Progenitor cell of endocrine pancreas (in vitro differentiated cells): ENCODE measurements at places on chromosomes 6 and 20. TPM values are rescaled to one million over a fixed set of nuclear protein-coding genes. Genes with fewer than 3 reads are reported as not detected.
A peak's percentile ranks its signal among the peaks of the same experiment; 100 is the strongest.

The HLA-C gene
- total RNA-seq: 137 and 141 TPM in 2 replicates

DNA sequence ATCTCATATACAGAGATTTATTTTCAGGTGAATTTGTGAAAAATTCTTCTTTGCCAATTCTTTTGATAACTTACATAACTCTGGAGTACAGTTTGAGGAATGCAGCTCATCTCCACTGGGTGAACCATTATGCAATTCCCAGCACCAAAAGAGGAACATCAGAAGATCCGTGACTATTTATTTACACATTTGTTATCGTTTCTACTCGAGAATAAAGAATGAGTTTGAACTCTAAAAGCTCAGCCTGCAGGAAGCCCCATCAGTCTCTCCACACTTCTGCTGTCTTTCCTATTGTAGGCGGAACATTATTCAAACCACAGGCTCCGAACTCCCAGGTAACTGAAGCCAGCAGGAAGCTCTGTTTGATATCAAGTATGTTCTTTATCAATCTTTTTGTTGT, 95.9 kb upstream of the IFNGR1 start:
- H3K36me3 ChIP-seq: no peaks in the 10 kb centered on the region
- peaks cover 4% of the 10 kb centered on the region for H3K4me1 ChIP-seq
- H3K27me3 ChIP-seq: peaks cover 11% of the 10 kb centered on the region
- DNase-seq: no peak

GRCh38 chr20:24910461-24910860, 38.6 kb upstream of the CST7 start:
- no peaks in the 10 kb centered on the region for H3K36me3 ChIP-seq

DNA sequence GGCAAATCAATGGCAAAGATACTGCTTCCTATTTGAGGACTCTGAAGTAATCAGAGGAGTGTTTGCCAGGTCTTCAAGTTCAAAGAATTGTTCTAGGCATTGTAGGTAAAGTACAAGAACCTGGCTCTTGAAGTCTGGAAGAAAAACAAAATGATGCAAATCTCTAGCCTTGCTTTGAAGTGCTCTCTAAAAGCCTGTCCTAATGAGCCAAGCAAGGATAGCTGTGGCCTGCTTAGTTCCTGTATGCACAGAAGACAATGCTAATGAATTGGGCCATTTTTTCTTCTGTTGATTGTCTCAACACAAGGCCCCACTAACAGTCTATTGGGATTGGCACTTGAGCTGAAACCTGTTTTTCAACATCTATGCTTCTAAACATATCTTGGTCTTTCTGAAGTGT, 165.0 kb upstream of the POU3F2 start:
- H3K36me3 ChIP-seq: no peaks in the 10 kb centered on the region
- DNase-seq: no peak
- H3K4me1 ChIP-seq: peaks cover 10% of the 10 kb centered on the region

- H3K4me1 ChIP-seq: no peaks in the 10 kb centered on the region
- DNase-seq: no peak
- H3K36me3 ChIP-seq: no peaks in the 10 kb centered on the region
- no peak overlapping the region for H3K4me3 ChIP-seq
- H3K27me3 ChIP-seq: no peaks in the 10 kb centered on the region
These were observed 34.6 kb downstream of the CYP24A1 start for GRCh38 chr20:54139188-54139587.

The MAPK13 gene
- 41.2 and 42.9 TPM in 2 replicates for total RNA-seq

DNA sequence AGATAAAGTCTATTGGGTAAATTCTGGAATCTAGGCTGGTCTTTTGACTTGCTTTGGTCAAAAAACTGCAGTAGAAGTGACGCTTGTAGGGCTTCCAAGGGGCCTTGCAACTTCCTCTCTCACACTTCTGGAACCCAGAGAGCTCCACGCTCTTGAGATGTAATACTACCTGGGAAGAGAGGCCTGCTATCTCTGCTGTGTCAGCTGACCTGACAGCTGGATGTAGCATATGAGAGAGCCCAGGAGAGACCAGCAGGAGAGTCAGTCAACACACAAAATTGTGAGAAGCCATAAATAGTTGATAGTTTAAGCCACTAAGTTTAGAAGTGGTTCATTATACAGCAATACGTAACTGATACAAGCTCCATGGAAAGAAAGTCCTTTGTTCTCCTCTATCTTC, 7.8 kb upstream of the RSPO3 start:
- no peak overlapping the region for H3K4me3 ChIP-seq
- no peaks in the 10 kb centered on the region for H3K36me3 ChIP-seq
- H3K27me3 ChIP-seq: peaks cover 68% of the 10 kb centered on the region

- no peak for DNase-seq
- H3K36me3 ChIP-seq: peaks cover 29% of the 10 kb centered on the region
- H3K4me1 ChIP-seq: peaks cover 5% of the 10 kb centered on the region
- H3K27ac ChIP-seq: peak overlapping the region; percentile 52
- no peak overlapping the region for H3K4me3 ChIP-seq
These were observed 7.6 kb downstream of the CD24 start for GRCh38 chr6:106966671-106967640.

DNA sequence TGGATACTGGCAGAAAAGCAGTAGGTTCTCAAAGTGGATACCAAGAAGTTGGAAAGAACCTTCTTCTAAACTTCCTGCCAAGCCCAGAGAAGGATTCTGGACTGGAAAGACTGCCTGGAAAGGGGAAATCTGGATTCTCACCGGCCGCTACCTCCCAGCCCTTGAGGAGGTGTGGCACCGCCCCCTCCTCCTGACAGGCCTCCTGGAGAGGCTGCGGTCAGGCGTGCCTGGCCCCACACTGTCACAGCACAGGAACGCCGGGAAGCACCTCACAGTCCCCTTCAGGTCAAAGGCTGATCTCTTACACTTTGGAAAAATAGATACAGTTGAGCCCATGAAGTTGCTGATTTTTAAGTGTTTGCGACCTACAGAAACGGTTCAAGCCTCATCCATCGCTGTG, 16.3 kb upstream of the PDE10A start:
- no peak overlapping the region for H3K4me3 ChIP-seq
- H3K4me1 ChIP-seq: peaks cover 4% of the 10 kb centered on the region
- H3K27ac ChIP-seq: no peak overlapping the region
- peaks cover 18% of the 10 kb centered on the region for H3K27me3 ChIP-seq

The RPP21 gene
- total RNA-seq: 53.7 and 59.4 TPM in 2 replicates

- no peaks in the 10 kb centered on the region for H3K4me1 ChIP-seq
- no peak for DNase-seq
- no peak overlapping the region for H3K4me3 ChIP-seq
These were observed 28.4 kb downstream of the ZNF217 start for GRCh38 chr20:53565254-53565653.

GRCh38 chr20:44955270-44955669, 4.9 kb downstream of the TOMM34 start:
- no peak overlapping the region for H3K4me3 ChIP-seq
- peaks cover 33% of the 10 kb centered on the region for H3K4me1 ChIP-seq
- H3K27me3 ChIP-seq: no peaks in the 10 kb centered on the region
- DNase-seq: no peak

The DUSP15 gene
- 13.2 and 14.9 TPM in 2 replicates for total RNA-seq
